ENCODE measurements at places on chromosomes 5 and 9.

GRCh38 chr5:171512397-171512796 is 93.0 kb downstream of the FGF18 start:
- DNase-seq = no peak

DNA sequence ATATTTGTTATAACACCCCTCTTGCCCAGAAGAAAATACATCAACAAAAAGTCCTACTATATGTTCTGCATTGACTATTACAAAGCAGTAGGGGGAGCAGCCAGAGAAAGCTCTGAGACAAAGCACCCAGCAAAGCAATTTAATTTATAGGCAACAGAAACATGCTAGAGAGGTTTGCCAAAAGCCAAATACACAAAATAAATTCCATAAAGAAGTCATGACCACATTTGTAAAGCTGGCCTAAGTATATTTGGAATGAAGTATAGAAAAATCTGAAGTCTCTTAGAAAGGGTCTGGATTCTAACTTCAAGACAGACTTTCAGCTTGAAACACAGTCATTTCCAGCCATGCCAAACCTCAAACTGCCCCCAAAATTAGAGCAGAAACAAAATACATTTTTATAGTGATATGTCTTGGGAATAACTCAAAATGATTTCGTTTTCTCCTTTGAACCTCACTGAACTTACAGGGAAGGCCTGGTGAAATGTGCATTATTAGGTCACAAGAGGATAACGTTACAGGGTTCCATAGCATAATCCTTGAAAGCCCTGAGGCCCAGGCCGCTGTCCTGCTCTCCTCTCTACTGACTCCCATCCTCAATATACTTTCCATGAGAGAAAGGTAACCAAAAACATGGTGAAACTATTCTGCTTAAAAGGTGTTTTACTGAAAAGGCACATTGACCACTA is 451.8 kb downstream of the RAB3C start:
- no peak for DNase-seq

DNA sequence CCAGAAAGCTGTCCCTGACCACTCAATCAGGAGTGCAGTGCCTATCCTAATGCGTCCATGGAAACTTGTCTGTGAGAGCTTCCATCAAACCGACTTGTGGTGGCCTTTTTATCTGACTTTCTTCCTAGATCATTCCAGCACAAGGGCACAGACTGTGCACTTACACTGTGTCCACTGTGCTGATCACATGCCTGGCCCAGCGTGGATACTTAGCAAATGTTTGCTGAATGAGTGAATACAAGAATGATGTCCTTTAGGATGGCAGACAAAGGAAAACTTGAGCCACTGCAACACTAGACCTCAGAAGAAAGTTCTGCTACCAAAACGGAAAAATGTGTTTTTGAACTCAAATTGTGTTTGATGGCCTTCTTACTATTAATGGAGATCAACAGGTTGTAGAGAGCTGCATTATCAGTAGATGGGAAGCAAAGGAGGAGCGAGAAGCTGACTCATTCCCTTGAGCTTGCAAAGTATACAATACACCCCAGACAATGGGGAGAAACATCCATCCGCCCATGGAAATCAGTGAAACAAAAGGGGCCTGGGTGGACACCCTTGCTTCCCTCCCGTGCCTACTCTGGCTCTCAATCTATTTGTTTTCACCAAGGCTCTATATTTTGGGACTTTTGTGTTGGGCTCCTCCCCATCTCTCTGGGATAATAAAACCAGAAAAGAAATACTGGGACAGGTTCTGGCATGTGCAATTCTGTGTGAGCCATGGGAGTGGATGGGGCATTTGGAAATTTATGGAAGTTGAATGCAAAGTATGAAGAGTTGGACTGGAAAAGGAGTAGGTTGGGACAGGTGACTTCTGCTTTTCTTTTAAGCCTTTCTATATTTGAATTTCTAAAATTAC is 76.2 kb upstream of the ZFAND5 start:
- DNase-seq = no peak

DNA sequence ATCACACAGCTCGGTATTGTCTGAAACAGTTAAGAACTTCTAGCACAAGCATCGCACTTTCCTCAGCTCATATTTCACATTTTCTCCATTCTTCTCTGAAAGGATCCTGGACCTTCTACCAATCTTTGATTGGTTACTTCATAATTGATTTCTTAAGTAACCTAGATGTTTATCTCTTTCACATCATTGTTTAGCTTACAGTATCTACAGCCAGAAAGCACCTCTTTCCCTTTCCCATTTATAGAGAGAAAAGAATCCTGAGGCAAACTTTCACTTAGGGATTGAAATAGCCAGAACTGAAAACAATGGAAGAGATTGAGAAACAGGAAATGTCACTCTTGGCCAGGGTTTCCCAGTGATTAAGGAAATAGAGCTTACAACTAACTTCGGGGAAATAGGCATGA is 2.5 kb downstream of the IL33 start:
- no peak for DNase-seq

GRCh38 chr5:92552206-92553160 is 1028.5 kb downstream of the NR2F1-AS1 start:
- DNase-seq = no peak

- DNase-seq = no peak
These were observed 116.5 kb downstream of the SLC1A3 start for GRCh38 chr5:36722900-36723299.

GRCh38 chr5:149497357-149497756 is 53.9 kb downstream of the CSNK1A1 start:
- no peak for DNase-seq

DNA sequence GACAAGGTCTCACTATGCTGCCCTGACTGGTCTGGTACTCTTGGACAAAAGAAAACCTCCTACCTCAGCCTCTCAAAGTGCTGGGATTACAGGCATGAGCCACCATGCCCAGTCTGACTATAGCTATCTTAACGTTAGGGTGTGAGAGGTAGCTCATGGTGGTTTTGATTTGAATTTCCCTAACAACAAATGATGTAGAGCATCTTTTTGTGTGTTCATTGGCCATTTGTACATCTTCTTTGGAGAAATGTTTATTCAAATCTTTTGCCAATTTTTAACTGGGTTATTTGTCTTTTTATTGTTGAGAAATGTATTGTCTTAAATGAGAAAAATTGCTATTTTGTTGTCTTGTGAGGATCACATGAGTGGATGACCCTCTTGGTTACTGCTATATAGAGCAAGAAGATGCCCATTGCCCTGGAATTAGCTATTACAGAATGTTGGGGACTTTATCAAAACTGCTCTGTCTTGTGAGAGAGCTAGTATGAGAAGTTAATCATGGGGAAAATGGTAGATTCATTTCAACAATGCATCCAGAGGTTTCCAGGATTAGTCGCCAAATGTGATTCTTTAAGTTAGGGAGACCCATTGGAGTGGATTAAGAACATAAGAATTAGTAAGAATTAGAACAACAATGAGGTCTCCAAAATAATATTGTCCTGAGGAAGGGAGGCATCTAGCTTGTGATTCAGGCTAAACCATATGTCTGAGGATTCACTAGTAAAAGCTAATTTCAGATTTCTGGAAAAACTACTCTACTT is 124.3 kb upstream of the MOCS2 start:
- DNase-seq = no peak

- no peak for DNase-seq
These were observed 13.6 kb upstream of the CNTLN start for GRCh38 chr9:17121264-17121663.

DNA sequence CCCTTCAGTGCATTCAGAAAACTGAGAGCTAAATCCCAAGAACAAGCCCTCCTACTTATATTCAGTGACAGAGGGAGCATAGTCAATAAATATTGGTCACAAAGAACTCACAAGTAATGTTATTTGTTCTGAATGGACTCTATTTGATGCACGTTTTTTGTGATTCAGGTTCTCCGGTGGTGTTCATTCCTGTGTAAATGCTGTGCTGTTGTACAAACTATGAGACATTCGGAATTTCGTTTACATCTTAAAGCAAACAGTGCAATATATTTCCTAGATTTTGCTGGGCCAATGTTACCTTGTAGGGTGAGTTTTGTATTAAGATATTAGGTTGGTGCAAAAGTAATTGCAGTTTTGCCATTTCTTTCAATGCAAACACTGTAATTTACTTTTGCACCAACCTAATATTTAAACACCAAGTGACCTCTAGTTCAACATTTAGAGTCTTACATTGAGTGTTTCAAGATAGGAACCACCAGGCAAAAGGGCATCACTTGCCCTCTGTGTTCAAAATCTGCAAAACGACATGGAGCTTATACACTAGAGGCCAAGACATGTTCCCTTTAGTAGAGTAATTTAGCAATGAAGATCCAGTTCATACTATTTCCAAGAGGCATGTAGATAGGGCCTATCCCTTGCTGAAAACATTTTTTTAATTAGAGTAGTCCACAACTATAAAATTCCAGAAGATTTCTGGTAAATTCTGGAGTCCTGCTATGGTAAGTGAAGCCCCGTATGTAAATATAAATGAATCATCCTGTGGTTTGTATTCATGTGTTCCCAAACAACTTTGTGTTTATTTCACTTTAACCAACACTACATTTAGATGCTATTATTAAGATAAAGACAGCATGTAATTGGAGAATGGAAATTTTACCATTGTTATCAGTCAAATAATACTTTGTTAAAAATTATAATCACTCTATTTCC is 444.0 kb upstream of the PTGER4 start:
- no peak for DNase-seq

- DNase-seq = no peak
These were observed 22.5 kb downstream of the AQP7 start for GRCh38 chr9:33379666-33380389.

DNA sequence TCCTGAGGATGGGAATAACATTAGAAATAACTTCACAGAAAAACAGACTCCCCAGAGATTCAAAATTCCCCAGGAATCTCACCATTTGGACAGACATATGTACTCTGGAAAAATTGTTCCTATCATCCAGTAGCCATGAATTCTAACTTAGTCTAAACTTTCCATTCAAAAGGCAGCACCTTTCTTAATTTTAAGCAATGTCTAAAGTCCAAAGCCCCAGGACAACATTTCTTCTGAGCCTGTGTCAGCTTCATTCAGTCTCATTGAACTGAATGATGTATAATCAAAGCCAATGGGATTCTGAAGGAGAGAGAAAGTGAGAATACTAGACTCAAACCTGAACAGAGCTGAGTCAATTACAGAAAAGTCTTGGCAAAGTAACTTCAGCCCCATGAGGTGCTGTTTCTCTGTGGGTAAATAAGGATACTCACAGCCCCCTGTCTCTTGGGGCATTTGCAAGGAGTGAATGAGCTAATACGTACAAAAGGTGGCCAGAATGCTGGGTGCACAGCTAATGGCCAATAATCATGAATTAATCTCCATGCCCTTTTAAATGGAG is 140.6 kb downstream of the SEMA5A start:
- no peak for DNase-seq

GRCh38 chr5:150895431-150896428 is 9.1 kb downstream of the ZNF300 start:
- no peak for DNase-seq

DNA sequence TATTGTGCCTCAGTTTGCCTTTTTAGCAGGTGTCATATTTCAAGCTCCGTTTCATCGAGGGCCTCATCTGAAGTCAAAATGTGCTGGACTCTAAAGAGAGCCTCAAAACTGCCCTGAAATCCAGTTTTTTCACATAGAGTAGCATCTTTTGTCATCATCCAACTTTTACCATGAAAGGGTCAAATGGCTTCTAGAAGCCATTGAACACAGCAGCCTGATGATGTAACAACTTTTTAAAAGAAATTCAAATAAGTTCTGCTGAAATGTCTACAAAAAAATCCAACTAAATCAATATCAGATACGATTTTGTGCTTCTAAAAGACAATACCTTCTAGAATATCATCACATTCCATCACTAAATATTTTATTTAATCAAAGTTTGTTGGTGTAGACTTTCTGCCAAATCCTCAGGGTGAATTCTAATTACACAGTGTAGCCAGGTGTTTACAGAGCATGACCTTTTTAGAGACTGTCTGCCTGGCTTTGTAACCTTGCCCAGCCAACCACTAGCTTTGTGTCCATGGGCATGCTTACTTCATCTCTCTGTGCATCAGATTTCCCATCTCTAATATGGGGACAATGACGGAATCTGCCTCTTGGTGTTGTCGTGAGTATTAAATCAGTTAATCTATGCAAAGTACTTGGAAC is 505.0 kb downstream of the EBF1 start:
- no peak for DNase-seq

GRCh38 chr5:82106756-82107155 is 134.9 kb downstream of the ATG10 start:
- no peak for DNase-seq

DNA sequence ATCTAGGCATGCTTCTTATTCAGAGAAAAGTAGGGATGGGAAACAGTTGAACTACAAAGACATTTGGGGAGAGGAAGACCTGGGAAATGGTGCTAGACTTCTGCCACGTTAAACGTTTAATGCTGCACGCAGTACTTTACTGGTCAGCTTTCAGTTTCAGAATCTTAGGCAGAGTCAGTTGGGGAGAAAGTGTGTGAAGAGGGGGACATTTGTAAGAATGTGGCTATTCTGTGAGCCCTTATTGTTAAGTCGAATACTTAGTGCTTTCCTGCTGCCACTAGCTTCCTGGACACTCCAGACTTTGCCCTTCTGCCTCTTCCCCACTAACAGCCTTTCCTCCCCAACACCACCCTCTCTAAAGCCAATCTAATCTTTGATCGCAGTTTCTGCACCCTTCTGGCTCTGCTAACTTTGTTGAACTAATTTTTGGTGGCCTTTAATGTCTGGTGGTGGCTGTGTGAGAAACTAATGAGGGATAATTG is 6.1 kb downstream of the CYSTM1 start:
- no peak for DNase-seq

- no peak for DNase-seq
These were observed 126.3 kb downstream of the KDM4C start for GRCh38 chr9:6884101-6884500.

All from activated naive CD4-positive, alpha-beta T cell treated with anti-CD3 and anti-CD28 coated beads, Interleukin-2, amount 50 U/mL, for 16 hours (primary cell).